Activated naive CD8-positive, alpha-beta T cell treated with anti-CD3 and anti-CD28 coated beads, Interleukin-2, amount 50 U/mL, for 16 hours (primary cell): ENCODE measurements at places on chromosomes 5 and 9.

DNA sequence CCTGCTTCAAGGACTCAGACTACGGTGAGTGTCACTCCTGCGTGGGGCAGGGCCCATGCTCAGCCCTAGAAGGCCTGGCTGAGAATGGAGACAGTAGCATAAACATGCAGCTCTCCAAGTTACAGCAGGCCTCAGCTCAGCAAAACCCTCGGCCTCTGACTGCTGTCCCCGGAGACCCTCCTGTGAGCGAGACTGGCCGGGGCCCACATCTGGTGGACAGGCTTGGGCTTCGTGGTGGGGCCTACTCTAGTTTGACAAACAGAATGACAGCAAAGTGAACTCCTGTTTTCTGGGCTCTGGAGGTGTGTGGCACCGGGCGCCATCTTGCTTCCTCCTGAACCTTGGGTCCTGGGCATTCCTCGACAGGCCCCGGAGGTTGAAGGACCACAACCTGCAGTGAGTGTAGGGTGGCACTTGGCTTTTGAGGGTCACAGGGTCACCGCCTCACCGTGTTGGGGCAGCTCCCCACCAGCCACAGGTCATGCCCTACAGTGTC, 97.5 kb downstream of the PHF2 start:
- DNase-seq = no peak

DNA sequence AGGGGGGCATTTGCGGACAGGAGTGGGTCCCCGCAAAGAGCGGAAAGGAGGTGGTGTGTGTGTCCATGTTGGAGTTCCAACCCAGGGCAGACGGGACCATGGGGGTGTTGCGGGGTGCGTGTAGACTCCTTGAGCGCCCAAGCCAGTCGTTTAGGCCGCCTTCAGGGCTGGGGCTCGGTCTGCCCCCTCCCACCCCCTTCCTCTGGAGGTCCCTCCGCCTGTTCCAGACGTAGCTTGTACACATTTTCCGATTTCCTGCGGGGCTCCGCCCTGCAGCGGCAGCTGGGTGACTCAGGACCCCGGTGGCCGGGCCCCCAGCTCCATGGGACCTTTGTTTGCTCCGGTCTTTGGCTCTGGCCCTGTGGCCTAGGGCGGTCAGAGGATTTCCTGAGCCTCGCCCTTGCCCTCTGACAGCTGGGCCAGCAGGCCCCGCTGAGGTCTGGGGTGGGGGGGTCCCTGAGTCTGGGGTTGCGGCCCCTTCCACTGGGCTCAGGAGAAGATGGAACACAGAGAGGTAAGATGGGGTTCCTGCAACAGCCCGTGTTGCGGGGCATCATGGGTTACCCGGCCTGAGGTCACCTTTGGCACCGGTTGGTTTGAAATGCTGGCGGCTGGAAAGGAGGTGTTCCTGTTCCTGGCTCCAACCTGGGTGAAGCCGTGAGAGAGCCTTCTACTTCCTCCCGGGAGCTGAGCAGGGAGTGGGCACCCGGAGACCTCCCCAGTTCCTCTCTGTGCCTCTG, 1.5 kb downstream of the PKN3 start:
- DNase-seq = no peak

GRCh38 chr5:92884469-92884868, 696.5 kb downstream of the NR2F1-AS1 start:
- no peak for DNase-seq

GRCh38 chr9:27787891-27788290, 214.6 kb upstream of the C9orf72 start:
- no peak for DNase-seq

DNA sequence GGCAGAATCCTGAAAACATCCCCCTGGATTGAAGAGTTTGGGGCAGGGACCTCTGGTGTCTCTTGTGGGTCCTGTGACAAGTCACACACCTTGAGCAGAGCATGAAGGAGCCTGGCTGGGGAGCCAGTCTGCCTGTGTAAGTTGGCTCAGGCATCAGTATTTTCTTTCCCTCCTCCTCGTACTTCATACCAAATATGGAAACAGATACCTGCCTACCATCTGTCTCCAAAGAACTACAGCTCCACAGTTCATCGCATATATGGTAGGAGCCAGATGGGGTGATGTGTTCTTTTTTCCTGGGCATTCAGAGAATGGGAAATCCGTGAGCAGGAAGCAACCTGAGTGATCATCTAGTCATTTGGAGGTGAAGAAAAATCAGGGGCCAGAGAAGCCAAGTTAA, 177.3 kb upstream of the RAD23B start:
- DNase-seq = no peak

DNA sequence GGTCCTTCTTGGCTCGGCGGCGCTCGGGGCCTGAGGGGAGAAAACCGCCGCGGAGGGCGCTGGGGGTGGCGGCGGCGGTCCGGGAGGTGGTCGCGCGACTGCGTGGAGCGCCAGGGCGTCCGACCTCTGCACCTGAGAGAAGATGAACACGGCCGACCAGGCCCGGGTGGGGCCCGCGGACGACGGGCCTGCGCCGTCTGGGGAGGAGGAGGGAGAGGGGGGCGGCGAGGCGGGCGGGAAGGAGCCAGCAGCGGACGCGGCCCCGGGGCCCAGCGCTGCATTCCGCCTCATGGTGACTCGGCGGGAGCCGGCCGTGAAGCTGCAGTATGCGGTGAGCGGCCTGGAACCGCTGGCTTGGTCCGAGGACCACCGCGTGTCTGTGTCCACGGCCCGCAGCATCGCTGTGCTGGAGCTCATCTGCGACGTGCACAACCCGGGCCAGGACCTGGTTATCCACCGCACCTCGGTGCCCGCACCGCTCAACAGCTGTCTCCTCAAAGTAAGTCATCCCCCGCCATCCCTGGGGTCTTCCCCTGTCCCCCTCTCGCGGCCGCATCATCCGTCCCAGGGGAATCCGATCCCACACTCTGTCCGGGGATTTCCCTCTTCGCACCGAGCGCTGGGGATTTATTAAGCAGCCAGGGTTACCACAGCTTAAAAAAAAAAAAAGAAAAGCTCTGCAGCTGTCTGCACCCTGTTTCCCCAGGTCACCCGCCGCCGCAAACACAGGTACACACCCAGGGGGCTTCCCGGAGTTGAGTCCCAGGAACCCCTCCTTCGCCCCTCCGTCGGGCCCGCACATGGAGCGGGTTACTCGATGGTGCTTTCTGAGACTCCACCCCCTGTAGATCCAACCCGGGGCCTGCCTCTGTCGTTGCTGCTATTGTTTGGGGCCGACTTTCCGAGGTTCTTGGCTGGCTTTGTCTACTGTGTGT, at the start of gene GTF3C4:
GTF3C4 (plus strand) TSS at position 8 of the 935 bp plus-strand sequence; CDS start at position 143, 135 bp downstream.
- DNase-seq = no peak

DNA sequence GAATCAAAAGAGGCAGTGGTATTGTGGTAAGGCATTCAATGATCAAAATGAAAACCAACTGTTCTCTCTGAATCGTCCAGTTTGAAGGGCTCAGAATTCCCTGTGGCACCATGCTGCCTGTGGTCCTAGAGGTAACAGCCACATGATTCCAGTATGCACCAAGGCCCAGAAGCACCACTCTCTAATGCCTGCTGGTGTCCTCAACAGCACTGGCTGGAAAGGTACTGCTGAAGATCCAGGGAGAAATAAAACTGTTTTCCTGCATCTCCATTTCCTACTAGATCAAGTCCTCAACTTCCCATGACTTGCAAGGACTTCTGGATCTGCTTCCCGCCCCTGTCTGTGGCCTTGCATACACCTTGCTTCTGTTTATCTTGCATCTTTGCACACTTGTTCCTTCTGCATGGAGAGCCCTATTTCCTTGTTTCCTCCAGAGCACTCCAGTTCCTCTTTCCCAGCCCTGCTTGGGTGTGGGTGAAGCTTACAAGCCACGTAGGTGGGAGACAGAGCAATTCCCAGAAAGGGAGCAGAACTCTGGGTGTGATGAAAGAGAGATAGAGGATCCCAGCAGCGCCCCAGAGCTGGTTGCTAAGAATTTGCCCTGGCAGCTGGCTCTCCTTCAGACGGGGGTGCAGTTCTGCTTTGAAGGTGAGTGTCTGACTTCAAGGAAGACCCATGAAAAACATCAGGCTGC, 41.0 kb upstream of the EQTN start:
- no peak for DNase-seq

DNA sequence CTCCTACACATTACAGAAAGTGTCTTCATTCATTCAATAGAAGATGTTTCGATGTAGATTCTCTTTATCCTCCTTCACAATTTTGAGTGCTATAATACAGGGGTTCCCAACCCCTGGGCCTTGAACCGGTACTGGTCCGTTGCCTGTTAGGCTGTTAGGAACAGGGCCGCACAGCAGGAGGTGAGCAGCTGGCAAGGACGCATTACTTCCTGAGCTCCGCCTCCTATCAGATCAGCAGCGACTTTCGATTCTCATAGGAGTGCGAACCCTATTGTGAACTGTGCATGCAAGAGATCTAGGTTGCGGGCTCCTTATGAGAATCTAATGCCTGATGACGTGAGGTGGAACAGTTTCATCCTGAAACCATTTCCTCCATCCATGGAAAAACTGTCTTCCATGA, 153.0 kb upstream of the SMC2 start:
- DNase-seq = no peak

DNA sequence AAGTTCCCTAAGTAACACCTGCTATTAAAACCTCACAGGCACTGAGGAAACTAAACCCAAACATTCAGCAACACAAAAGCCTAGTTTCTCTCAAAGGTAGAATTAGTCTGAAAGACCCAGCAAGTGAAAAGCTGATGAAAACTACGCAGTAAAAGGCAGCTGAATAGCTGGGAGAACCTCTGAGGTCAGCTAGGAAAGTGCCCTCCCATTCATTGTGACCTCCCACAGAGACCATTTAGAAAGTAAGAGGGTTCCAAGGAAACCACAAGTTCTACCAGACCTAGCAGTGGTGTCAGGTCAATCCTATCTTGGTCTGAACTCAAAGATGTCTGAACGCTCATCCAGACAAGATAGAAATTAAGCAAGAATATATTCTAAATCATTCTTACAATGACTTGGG, 144.7 kb downstream of the SSBP2 start:
- no peak for DNase-seq

DNA sequence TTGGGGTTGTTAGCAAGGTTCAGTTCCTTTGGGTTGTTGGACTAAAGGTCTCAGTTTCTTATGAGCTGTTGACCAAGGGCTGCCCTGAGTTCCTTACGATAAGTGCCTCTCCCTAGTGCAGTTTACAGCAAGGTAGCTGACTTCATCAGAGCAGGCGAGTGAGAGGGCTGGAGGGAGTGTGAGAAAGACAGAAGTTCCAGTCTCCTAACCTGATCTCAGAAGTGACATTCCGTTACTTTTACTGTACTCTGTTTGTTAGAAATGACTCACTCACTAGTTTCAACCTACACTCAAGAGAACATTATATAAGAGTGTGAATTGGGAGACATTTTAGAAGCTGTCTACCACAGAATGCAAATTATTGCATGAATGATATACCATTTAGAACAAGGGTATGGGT, 21.2 kb upstream of the IL31RA start:
- no peak for DNase-seq

DNA sequence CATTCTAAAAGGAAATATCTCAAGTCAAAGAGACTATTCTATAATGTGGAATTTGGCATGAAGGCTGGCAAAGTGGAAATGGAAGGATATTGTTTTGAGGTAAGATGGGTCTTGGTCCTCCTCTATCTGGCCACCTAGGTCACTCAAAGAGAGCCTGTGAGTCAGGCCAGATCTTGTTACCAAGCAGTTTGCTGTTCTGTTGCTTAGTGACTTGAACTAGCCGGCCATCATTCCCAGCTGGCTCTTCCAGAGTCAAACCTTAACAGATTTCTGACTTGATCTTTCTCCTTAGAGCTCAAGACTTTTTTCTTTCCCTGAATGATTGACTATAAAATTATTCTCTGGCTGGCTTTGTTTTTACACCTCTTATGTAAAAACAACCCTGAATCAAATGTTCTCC, 136.1 kb downstream of the PDE4D start:
- DNase-seq = no peak

- DNase-seq = no peak
These were observed 60.6 kb upstream of the AFAP1L1 start for GRCh38 chr5:149210968-149211490.

DNA sequence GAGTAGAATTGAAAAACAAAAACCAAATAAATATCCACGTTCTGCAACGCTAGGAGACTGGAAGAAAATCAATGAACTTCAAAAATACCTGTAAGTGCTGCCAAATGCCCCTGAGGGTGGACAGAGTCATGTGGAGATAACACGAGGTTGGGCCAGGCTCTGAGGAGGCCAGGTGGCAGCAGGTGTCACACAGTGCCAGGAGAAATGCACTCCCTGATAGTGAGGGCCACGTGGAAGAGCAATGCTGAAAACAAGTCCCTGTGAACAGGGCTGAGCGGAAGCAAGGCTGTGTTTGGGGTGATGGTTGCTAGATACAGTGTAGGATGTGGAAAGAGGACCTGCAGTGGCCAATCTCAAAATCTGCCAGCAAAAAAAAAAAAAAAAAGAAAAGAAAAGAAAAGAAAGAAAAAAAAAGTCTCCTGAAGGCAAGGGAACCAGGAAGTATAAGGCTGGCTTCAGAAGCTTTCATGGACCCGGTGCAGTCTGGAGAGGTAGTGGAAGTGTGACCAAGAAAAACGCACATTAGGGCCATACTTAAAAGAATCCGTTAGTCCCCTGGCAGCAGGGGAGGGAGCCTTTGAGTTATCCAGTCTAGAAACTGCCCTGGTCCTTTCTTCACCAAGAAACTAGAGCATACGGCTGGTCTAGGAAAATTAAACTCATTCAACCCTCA, 16.8 kb downstream of the C1QTNF3 start:
- no peak for DNase-seq

GRCh38 chr5:2381070-2381469, 370.4 kb downstream of the IRX2 start:
- no peak for DNase-seq

DNA sequence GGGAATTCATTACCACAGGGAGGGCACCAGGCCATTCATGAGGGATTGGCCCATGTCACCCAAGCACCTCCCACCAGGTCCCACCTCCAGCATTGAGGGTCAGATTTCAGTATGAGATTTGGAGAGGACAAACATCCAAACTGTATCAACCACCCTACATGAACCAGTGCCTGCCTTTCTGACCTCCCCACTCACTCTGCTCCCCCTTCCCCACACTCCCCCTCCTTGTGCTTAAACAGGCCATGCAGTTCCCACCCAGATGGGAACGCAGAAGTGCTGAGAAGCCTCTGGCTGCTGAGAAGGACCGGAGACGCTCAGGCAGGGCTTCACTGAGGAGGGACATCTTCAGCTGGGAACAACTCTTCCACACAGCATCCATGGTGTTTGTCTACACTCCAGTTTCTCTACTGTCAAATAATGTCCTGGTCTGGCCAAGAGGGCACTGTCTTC, 30.0 kb upstream of the ADAMTS2 start:
- no peak for DNase-seq

- no peak for DNase-seq
These were observed 1.8 kb downstream of the RANBP17 start for GRCh38 chr5:170863646-170864045.
